CD4-positive, alpha-beta T cell (primary cell): ENCODE measurements at places on chromosomes 6 and 20.

GRCh38 chr6:167130008-167130677 is 7.2 kb downstream of the CCR6 start:
- no peak for DNase-seq

GRCh38 chr6:6006428-6007365 is at the start of gene NRN1:
TSS of gene NRN1 (minus strand) at chr6:6006925. CDS start at chr6:6006749, 176 bp downstream.
- no peak for DNase-seq

DNA sequence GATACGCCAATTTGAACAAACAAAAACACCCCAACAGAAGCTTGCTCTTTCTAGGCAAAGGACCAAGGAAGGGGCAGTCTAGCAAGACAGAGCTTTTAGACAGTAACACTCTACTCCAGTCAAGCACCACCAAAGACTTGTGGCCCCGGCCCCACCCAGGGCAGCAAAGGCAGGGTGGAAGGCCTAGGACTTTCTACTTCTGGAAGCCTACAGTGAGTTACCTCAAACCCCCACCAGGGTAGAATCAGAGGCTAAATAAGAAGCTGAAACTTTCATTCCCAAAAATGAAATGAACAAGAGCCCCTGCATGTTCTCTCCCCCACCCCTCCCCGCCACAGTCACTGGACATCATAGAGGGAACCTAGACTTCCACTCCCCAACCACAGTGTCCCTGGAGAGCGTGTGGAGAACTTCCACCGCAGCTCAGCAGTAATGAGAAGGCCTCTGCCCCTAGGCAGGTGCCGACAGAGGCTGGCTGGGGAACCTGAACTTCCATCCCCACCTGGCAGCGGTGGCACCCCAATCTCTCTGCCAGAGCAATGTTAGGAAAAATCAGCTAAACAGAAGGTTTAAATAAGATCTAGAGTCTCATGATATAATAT is 40.0 kb downstream of the KATNA1 start:
- DNase-seq: no peak

DNA sequence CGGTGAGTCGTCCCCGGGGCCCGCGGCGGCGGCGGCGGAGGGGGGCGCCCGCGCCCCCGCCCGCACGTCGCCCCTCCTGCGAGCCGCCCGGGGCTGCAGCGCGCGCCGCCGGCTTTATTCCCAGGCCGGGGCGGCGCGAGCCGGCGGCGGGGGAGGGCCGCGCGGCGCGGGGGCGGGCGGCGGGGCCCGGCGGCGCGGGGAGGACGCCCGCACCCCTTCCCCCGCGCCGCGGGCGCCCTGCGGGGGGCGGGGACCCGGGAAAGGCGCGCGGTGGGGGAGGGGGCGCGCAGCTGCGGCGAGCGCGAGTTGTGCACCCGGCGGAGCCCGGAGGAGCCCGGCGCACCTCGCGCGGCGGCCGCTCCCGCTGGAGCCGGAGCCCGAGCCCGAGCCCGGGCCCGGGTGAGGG is 646 bp downstream of the HMGA1 start:
- peak; percentile 75 for DNase-seq

DNA sequence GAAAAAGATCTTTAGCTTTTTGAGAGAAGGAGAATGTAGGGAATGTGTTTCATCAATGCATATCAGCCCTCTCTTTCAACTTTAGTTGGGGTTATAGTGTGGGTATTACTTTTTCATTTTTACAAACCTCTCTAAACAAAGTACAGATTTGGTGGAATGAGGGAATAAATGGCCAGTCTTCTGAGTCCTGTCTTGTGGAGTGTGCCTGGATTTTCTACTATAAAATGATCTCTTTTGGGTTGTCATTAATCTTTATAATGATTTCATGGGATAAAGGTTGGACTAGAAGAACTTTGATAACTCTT is 209.3 kb downstream of the RNF144B start:
- no peak for DNase-seq

GRCh38 chr6:133610227-133610840 is 278.6 kb upstream of the TCF21 start:
- DNase-seq: no peak

- no peak for DNase-seq
These were observed 8.3 kb downstream of the ID4 start for GRCh38 chr6:19845266-19846041.

- peak; percentile 23 for DNase-seq
These were observed at the start of gene IL20RA for GRCh38 chr6:137044366-137045221. TSS of gene IL20RA (minus strand) at chr6:137044965. CDS start at chr6:137044728, 237 bp downstream.

DNA sequence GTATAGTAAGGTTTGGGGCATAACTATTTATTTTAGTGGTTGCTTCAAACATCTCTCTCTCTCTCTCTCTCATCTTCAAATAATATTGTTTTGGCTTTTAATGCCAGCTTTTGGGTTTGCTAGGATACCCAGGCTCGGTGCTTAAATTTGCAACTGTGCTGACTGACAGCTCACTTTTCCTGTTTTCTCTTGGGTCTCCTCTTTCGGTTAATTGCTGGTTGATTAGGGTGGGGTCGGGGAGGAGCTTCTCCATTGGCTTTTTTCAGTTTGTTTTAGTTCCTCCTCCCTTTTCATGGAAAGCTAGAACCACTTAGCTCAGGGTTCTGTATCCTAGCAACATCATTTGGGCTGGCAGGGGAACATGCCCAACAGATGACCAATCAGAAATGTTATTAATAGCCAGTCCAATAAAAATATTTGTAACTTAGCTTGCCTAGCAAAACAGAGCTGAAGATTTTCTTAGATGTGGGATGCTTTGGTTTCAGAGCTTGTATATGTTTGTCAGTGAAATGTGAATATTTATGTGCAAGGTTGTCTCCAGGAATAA is 11.3 kb downstream of the TFAP2B start:
- no peak for DNase-seq

- no peak for DNase-seq
These were observed 19.4 kb upstream of the KCNB1 start for GRCh38 chr20:49501917-49502316.

DNA sequence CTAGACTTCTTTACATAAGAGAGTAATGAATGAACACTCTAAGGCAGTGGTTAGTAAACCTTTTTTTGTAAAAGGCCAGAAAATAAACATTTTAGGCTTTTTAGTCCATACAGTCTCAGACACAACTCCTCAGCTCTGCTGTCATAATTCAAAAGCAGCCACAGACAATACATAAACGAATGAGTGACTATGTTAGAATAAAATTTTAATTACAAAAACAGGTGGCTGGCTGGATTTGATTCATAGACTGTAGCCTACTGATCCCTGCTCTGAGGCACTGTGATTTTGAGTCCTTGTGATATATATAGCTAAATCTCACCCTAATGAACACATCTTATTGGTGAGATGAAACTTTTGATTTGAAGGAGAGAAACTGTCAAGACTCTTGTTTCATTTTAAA is 155.1 kb downstream of the AIG1 start:
- DNase-seq: no peak

- no peak for DNase-seq
These were observed 18.2 kb upstream of the AVP start for GRCh38 chr20:3102575-3103368.

DNA sequence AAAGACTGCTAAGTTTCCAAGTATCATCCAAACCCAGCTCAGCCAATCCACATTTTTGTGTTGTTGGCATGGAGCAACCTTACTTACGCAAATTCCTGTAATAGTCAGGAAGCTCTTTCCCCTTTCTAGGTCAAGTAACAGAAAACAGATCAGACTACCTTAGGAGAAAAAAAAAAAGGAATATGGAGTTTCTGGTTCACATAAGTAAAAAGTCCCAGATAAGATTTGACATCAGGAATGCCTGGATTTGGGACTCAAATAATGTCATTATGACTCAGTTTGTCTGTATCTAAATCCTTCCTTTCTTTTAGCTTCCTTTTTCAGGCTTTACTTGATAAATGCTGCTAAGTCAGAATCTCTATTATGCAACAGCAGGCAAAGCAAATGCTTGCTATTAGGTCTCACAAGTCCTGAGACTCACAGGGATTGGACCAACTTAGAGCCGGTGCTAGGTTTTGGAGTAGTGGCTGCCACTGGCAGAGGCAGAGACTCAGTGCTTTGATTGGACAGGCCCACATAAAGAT is 44.5 kb downstream of the NCOA7 start:
- no peak for DNase-seq

DNA sequence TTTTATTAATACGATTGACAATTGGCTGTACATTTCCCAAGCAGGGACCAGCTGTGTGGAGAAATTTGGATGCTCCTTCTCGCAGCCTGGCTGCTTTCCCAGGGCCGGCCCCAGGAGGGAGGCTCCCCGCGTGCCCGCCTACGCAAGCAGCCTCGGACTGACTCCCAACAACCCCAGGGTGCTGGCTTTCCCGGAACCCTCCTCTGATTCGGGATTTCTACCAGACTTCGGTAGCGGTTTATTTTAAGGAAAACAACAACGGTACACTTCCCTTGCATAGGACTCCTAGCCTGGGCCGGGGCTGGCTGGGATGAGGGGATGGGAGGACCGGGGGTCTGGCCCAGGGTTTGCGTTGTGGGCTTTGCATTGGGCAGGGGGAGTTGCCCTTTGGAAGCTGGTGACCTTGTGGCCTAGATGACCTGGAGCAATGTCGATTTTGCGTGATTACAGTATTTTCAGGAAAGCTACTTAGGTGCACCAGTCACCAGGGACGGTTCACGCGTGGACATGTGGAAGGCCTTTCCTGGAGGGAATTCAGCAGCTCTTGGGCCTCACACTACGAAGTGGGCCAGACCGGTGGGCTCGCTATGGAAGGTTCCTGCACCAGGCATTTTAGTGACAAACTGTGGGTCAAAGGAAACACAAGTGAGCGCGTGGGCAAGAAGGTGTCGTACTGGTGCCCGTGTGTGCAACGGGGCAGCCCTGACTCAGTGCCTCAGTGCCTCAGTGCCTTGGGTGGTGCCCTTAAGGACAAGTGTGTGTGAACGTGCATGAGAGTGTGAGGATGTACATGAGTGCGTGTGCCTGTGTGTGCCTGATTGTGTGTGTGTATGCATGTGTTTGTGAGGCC is 20.7 kb upstream of the PHACTR3 start:
- DNase-seq: no peak

DNA sequence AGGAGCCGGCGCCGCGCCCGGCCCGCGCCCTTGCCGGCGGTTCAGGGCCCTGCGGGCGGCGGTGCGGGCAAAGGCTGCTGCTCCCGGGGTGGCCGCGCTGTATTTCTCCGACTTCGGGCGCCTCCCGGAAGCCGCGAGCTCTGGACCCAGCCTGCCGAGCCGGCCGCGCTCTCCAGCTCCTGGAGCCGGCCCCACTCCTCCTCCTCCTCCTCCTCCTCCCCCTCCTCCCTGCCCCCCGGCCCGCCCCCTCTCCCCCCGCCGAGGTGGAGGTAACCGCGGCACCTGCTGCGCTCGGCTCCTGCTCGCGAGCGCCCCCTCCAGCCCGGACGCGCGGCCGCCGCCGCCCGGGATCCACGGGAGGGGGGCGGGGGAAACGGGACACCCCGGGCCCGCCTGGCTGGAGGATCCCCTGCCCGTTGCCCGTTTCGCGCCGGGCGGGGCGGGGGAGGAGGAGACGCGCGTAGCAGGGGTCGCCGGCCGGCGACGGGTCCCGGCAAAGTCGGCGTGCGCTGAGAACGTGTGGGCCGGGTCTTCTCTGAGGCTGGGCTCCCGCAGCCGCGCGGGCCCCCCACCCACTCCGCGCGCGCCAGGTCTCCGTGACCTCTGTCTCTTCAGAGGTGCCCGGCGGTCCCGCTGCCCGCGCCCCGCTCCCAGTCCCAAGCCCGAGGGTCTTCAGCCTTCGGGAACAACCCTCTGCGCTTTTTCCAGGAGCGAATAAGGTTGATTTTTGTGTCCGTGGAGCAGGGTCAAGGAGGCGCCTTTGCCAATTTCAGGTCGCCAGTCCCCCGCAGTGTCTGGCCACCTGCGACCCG is at the start of gene SLC22A23:
TSS of gene SLC22A23 (minus strand) at position 153 of the 812 bp plus-strand sequence. CDS start 491 bp downstream, outside the sequence.
- DNase-seq: peak; percentile 64

GRCh38 chr6:45702849-45703739 is 312.6 kb downstream of the CLIC5 start:
- no peak for DNase-seq

- no peak for DNase-seq
These were observed 11.6 kb upstream of the F13A1 start for GRCh38 chr6:6331946-6332601.

DNA sequence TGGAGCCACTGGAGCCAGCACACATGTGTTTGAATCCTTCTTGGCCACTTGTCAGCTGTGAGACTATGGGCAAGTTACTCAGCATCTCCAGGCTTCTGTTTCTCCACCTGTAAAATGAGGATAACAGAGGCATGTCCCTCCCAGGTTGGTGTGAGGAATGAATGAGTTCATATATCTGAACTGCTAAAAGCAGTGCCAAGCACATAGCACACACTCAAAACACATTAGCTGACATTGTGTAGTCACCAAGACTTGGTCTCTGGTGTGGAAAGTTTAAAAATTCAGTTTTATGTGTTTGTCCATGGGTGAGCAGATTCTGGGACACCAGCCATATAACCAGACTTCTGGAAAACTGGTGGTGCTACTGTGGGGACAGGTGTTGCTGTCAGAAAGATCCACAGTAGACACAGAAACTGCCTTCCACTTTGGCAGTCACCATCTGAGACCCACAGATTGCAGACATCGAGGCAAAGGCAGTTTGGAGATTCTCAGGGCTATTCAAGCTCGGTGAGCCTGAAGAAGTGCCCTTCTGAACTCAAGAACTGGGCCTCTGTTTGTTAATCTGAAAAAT is 115.8 kb downstream of the MRPL14 start:
- no peak for DNase-seq

DNA sequence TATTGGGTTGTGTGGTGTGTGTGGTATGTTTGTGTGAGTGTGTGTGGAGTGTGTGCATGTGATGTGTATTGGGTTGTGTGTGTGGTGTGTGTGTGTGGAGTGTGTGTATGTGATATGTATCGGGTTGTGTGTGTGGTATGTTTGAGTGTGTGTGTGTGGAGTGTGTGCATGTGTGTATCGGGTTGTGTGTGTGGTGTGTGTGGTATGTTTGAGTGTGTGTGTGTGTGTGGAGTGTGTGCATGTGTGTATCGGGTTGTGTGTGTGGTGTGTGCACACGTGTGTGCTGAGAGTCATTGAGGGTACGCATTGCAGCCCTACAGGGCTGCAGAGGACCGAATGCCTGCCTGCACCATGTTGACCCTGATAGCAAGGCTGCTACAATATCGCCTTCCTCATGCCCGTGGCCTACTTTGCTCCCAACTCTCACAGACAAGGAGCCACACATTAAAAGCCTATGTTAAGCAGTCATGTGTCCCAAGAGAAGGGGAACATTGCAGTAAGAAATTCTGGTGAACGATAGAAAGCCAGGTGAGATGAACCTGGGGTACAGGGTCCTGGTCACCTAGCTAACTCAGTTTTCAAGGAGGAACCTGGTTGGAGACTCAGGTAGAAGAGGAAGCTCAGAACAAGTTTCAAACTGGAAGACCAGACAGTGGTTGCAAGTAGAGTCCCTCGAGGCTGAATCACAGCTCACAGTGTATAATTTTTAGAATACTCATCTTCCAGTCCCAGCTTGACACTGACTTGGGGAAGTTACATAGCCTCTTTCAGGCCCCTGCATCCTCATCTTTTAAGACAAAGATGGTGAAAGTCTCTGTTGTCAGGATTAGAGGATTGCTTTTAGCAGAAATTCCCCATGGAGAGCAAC is 45.7 kb upstream of the TMEM170B start:
- no peak for DNase-seq

DNA sequence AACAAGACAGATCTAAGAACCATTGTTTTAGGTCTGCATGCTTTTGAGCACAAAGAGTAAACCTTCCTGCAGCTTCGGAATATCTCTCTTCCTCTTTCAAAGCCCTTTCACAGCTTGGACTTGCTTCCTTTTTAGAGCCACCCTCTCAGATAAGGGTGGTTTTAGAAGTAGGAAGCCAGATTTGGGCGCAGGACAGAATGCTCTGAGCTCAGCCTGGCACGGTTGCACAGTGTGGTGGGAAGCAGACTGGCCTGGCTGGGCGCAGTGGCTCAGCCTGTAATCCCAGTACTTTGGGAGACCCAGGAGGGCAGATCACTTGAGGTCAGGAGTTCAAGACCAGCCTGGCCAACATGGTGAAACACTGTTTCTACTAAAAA is 35.6 kb upstream of the PNRC1 start:
- no peak for DNase-seq
